NCI-H524 treated with DMSO at 0.1 percent for 48 hours (cell line): ENCODE measurements at places on chromosomes 4 and X.

GRCh38 chr4:53640576-53641453, 49.5 kb upstream of the LNX1 start:
- DNase-seq: peak; percentile 83

GRCh38 chr4:118888666-118889311, at the start of gene SYNPO2:
SYNPO2 (plus strand) TSS chr4:118888854; CDS start chr4:118889037, 183 bp downstream.
- DNase-seq: peak; percentile 26

- no peak for DNase-seq
Observed at GRCh38 chrX:76029385-76029784, 143.5 kb upstream of the PBDC1 start.

GRCh38 chrX:19579485-19579884, 64.2 kb upstream of the MAP3K15 start:
- DNase-seq: no peak

GRCh38 chr4:10072420-10073017, 44.1 kb downstream of the WDR1 start:
- DNase-seq: no peak

GRCh38 chr4:110945600-110945999, 322.7 kb upstream of the PITX2 start:
- DNase-seq: no peak

- DNase-seq: no peak
Observed at GRCh38 chrX:31499109-31499508, 427.3 kb upstream of the FTHL17 start.

DNA sequence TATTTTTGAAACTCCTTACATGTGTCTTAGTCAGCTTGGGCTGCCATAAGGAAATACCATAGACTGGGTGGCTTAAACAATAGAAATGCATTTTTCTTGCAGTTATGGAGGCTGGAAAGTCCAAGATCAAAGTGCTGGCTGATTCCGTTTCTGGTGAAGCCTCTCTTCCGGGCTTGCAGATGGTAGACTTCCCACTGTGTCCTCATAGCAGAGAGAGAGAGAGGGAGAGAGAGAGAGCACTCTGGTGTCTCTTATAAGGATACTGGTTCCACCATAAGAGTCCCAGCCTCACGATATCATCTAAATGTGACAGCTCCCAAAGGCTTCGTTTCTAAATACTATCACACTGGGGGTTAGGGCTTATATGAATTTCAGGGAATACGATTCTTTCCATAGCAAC, 39.7 kb downstream of the ENPEP start:
- DNase-seq: no peak

DNA sequence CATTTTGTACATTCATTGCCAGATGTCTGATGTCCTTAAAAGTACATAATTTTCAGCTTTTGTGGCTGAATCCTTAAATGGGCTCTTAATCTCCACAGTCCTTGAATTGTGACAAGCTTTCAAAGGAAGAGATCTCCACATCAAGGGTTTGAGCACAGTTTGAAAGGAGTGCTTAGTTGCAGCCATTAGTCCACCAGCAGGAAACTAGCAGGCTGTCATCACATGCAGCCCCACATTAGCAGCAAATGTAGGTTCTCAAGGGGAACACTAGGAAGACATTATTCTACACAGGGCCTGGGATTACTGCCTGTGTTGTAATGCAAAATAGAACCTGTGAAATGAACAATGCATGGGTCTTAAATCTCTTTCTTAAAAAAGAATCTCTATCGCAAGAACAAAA, 173.2 kb downstream of the CBLL2 start:
- no peak for DNase-seq

GRCh38 chr4:41448934-41449333, 89.0 kb upstream of the LIMCH1 start:
- DNase-seq: no peak

- no peak for DNase-seq
Observed at GRCh38 chr4:89413518-89413917, 105.9 kb upstream of the GPRIN3 start.

- DNase-seq: no peak
Observed at GRCh38 chr4:79025170-79025569, 85.9 kb upstream of the PAQR3 start.

DNA sequence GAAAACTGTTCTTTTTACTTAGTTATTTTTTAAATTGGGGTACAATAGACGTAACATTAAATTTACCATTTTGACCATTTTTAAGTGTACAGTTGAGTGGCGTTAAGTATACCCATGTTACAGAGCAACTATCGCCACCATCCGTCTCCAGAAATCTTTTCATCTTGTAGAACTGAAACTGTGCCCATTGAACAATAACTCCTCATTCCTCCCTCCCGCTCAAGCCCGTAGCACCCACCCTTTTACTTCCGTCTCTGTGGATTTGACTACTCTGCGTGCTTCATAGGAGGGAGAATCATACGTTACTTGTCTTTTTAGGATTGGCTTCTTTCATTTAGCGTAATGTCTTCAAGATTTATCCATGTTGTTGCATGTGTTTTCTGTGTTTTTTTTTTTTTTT, 55.3 kb downstream of the TMEM131L start:
- DNase-seq: no peak

- no peak for DNase-seq
Observed at GRCh38 chrX:72604705-72605104, 32.1 kb upstream of the HDAC8 start.

DNA sequence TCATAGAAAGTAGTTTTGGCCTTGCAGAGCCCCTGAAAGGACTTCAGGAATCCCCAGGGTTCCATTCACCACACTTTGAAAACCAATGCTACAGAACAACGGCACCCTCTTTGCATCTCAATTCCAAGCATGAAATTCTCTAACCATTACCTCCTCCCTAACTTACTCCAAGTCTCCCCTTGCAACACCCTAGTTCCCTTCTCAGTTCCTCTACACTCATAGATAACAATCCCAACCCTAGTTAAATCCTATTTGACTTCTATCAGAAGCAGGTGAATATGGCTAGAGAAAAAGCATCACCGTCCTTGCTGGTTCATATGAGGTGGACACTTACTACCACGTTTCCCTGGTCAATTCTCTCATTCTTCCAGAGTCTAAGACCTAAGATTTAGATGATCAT, 2.4 kb downstream of the RCHY1 start:
- no peak for DNase-seq

- DNase-seq: no peak
Observed at GRCh38 chr4:34412233-34412632, 1832.1 kb downstream of the ARAP2 start.

- DNase-seq: no peak
Observed at GRCh38 chrX:53704294-53704693, 17.8 kb upstream of the HUWE1 start.

GRCh38 chrX:16100673-16101072, 22.7 kb upstream of the GRPR start:
- no peak for DNase-seq

GRCh38 chr4:52263607-52264006, 212.5 kb downstream of the SPATA18 start:
- peak; percentile 46 for DNase-seq

DNA sequence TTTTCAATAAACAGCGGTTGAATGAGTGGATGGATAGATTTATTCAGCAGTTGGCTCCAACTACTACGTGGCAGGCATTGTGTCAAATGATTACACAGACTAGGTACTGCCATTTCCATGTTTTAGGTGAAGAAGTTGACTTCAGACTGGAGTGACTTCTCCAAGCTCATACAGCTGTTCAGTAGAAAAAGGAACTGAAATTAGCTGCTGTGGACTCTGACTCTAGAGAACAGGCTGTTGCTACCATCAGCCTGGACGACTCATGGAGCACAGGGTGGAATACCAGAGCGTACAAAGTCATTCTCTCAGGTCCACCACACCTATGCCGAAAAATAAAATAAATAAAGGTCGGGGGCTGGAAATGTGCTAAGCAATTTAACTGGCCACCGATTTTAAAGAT, 45.3 kb downstream of the TENM3 start:
- no peak for DNase-seq
